PC-9 (cell line): ENCODE measurements at places on chromosomes 11 and 22.

DNA sequence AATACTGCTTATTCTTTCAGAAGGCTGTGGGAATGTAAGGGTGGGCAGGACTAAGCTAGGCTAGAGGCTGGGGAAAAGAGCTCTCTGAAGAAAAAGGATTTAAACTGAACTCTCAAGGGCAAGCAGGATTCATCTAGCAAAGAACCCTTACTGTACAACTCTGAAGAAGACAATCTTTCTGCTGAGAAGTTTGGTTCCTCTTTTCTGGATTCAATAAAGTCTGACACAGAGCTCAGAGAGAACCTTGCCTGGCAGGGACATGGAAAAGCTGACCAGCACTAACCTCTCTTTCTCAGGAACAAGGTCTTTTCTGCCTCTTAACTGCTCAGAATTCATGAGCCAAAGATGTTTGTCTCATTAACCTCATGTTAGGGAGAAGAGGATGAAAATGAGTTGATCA is 388.4 kb upstream of the DDI1 start:
- no peak overlapping the region for H3K4me3 ChIP-seq
- H3K27ac ChIP-seq, result no peak overlapping the region
- H3K36me3 ChIP-seq, result no peaks in the 10 kb centered on the region

GRCh38 chr11:7252683-7253213 is 1.0 kb downstream of the SYT9 start:
- no peak for DNase-seq
- H3K27me3 ChIP-seq, result no peaks in the 10 kb centered on the region
- H3K4me1 ChIP-seq, result no peaks in the 10 kb centered on the region
- H3K36me3 ChIP-seq, result no peaks in the 10 kb centered on the region

DNA sequence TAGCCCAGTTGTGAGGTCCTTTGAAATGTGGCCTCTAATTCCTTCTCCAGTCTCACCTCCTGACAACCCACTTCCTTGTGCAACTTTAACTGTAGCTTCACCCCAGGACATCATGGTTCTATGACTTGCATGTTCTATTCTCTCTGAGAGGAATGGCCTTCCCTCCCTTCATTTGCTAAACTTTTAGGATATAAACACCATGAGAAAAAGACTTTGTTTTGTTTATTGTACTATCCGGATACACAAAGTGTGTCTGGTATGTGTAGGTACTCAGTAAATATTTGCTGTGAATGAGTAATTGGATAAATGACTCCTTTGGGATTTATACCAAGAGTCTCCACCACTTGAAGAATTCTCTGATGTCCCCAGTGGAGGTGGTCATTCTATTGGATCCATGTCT is 547.6 kb downstream of the INSC start:
- H3K36me3 ChIP-seq, result no peaks in the 10 kb centered on the region
- H3K4me3 ChIP-seq, result no peak overlapping the region
- peak overlapping the region; percentile 70 for H3K27ac ChIP-seq
- H3K27me3 ChIP-seq, result no peaks in the 10 kb centered on the region

GRCh38 chr11:129412494-129412893 is 36.8 kb downstream of the BARX2 start:
- H3K27me3 ChIP-seq, result no peaks in the 10 kb centered on the region
- no peaks in the 10 kb centered on the region for H3K36me3 ChIP-seq
- no peak overlapping the region for H3K4me3 ChIP-seq
- no peak for DNase-seq
- peaks cover 17% of the 10 kb centered on the region for H3K4me1 ChIP-seq

- H3K27ac ChIP-seq, result no peak overlapping the region
- H3K4me3 ChIP-seq, result no peak overlapping the region
- H3K27me3 ChIP-seq, result peaks cover 14% of the 10 kb centered on the region
- no peaks in the 10 kb centered on the region for H3K4me1 ChIP-seq
- H3K36me3 ChIP-seq, result no peaks in the 10 kb centered on the region
These were observed 1.0 kb upstream of the PKNOX2 start for GRCh38 chr11:125163431-125164063.

DNA sequence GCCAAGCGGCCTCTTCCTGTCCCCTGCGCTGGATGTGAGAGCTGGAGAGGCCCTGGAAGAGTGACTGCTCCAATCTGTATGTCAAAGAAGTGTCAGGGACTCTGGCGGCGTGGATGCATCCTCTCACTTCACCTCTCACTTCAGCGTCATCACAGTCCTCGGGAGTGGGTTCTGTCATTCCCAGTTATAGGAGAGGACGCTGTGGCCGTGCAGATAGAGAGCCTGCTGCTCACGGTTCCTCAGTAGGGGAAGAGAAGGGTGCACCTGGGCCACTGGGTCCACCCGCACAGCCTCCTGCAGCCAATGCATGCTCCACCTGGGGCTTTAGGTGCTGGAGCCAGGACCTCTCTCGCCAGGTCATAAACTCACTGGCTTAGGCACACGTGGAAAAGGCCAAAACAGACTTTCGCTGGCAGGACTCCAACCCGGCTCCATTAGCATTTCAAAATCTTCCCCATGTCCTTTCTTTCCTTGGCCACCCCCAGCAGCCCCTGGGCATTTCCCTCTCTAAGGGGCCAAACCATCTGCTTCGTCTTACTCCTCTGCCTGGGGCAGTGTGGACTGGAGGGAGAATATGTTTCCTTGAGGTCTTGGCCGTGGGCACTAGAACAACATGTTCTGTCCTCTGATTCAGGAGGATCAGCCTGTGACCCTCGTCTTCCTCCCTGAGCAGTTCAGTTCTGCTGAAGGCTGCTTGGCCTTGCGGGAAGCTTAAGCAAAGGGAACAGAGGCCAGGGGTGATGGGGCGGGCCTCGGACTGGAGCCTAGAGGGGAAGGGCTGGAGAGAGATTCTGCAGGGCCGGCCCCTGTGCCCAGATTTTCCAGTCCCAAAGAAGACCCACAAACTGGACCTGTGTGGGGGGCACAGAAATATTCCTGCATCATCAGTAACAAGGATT is 57.8 kb downstream of the ST14 start:
- H3K27me3 ChIP-seq, result no peaks in the 10 kb centered on the region
- H3K4me1 ChIP-seq, result no peaks in the 10 kb centered on the region
- H3K36me3 ChIP-seq, result no peaks in the 10 kb centered on the region
- H3K4me3 ChIP-seq, result no peak overlapping the region

- no peak overlapping the region for H3K27ac ChIP-seq
- H3K27me3 ChIP-seq, result no peaks in the 10 kb centered on the region
- no peak overlapping the region for H3K4me3 ChIP-seq
These were observed 138.2 kb upstream of the TENM4 start for GRCh38 chr11:79579063-79579462.

- no peak for DNase-seq
- no peak overlapping the region for H3K27ac ChIP-seq
- no peaks in the 10 kb centered on the region for H3K36me3 ChIP-seq
- peaks cover 83% of the 10 kb centered on the region for H3K27me3 ChIP-seq
- peaks cover 6% of the 10 kb centered on the region; the same call in 1 of the 2 replicates for H3K4me1 ChIP-seq
- H3K4me3 ChIP-seq, result no peak overlapping the region
These were observed 40.1 kb upstream of the SCN3B start for GRCh38 chr11:123694551-123694950.

- peak overlapping the region; percentile 70 for H3K27ac ChIP-seq
- H3K36me3 ChIP-seq, result peaks cover 4% of the 10 kb centered on the region; the same call in 1 of the 2 replicates
- H3K4me3 ChIP-seq, result peak overlapping the region; percentile 3; the same call in 1 of the 2 replicates
- DNase-seq, result peak; percentile 94
- no peaks in the 10 kb centered on the region for H3K27me3 ChIP-seq
These were observed 41.3 kb upstream of the RDX start for GRCh38 chr11:110337570-110338193.

GRCh38 chr11:123753110-123753509 is 1.2 kb downstream of the OR6X1 start:
- H3K4me3 ChIP-seq, result no peak overlapping the region
- peaks cover 57% of the 10 kb centered on the region for H3K27me3 ChIP-seq
- no peaks in the 10 kb centered on the region for H3K4me1 ChIP-seq
- H3K36me3 ChIP-seq, result no peaks in the 10 kb centered on the region
- no peak overlapping the region for H3K27ac ChIP-seq

DNA sequence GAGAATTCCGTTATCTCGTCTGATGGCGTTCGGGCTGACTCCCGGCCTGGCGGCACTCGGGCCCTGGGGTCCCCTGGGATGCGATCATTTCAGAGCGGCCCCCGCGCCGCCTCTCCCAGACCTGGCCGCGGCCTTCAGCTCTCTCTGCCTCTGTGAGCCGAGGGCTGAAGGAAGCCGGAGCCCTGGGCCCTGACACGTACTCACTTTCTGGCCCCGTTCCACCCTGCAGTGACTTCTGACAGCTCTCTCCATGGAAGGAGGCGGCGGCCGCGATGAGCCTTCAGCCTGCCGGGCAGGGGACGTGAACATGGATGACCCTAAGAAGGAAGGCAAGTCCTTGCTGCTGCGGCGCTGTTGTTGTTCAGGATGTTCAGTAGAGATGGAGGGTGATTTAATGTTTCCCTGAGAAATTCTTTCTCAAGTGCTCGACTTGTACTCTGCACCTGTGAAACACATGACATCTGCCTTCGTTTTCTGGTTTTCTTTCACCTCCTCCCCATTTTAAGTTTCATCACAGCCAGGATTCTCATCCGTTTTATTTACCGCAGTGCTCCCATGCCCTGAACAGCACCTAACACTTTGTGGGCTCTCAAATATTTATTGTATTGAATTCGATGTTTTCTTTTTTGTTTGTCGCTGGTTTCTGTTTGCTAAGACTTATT is 612 bp downstream of the GTSE1 start:
- H3K4me1 ChIP-seq, result peaks cover 20% of the 10 kb centered on the region
- H3K27me3 ChIP-seq, result no peaks in the 10 kb centered on the region

DNA sequence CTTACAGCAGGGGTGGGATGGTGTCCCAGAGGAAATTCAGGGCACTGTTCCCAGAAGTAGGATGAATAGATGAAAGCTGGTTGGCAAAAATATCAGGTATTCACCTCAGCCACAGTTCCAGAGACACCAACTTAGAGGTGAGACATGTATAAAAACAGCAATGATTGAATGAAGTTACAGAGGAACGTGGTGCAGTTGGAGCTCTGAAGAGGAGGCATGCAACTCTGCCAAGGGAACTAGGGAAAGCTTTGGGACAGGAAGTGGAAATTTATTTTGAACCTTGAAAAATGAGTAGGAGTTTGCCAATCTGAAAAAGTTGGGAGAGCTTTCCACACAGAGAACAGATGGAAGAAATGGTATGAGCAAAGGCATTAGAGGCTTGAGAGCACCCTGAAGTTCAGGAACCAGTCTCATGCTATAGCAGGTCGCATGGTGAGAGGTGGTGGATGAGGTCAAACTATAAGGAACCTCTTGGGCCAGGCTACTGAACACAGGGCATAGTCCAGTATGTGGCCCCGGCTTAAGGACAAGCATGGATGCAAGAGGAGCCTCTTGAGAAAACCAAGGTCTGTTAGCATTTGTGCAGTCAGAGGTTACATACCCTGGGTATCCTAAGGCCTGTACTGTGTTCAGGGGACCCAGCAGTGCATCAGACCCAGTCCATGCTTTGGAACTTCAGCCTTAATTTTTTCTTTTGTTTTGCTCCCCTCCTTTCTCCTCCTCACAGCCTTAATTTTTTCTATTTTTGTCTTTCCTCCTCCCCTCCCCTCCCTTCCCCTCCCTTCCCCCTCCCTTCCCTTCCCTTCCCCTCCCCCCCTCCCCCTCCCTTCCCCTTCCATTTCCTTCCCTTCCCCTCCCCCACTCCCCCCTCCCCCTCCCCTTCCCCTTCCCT is 17.5 kb downstream of the PLEKHB1 start:
- H3K27ac ChIP-seq, result no peak overlapping the region
- H3K27me3 ChIP-seq, result no peaks in the 10 kb centered on the region
- DNase-seq, result peak; percentile 32
- no peaks in the 10 kb centered on the region for H3K36me3 ChIP-seq
- H3K4me3 ChIP-seq, result no peak overlapping the region

- H3K4me3 ChIP-seq, result no peak overlapping the region
- no peak overlapping the region for H3K27ac ChIP-seq
- H3K4me1 ChIP-seq, result 0 out of 2 replicates have a peak, but pooled peaks cover 4% of the 10 kb centered on the region
These were observed 34.3 kb downstream of the TOM1 start for GRCh38 chr22:35334004-35334403.

GRCh38 chr22:25453557-25453956 is 110.9 kb upstream of the GRK3 start:
- no peak for DNase-seq
- no peaks in the 10 kb centered on the region for H3K27me3 ChIP-seq
- H3K36me3 ChIP-seq, result no peaks in the 10 kb centered on the region
- H3K4me1 ChIP-seq, result peaks cover 13% of the 10 kb centered on the region

DNA sequence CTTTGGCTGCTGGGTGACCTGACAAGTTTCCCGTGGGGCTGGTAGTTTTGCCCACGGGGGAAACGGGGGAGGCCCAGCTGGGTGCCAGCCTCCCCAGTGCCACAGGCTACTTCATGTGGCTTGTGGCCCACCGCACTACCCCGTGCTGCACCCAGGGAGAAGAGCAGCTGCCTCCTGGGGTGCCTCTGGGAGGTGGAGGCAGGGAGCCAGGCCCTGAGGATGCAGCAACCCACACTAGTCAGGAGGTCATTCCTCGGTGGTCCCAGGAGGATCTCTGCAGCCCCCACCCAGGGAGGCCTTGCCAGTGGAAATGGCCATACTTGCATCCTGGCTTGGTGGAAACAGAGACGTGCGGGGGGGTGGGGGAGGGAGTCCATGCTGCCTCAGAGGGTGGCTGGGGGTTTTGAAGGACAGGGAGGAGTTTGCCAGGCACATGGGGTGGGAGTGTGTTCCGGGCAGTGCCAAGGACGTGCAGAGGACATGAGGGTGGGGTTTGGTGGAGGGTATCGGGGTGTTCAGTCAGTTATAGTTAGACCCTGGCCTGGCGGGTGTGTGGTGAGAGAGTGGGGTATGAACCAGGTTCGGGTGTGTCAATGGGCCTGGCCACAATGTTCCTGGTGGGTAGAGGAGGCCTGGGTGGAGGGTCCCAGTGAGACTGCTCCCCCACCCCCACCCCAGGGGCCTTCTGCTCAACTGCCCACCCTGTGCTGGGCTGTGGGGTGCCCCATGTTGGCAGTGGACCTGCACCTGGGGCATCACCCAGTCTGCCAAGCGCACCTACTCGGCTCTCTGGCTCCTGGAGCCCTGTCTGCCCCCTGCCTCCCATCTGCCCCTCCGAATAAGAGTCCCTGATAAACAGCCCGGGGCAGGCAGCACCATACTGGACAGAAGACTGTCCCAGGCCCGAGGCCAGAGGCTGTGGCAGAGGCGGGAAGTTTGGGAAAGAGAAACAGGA is 3.8 kb downstream of the PIM3 start:
- peaks cover 31% of the 10 kb centered on the region for H3K36me3 ChIP-seq
- peak overlapping the region; percentile 8; the same call in 1 of the 2 replicates for H3K27ac ChIP-seq
- no peak overlapping the region for H3K4me3 ChIP-seq
- peaks cover 22% of the 10 kb centered on the region for H3K4me1 ChIP-seq
- no peak for DNase-seq

DNA sequence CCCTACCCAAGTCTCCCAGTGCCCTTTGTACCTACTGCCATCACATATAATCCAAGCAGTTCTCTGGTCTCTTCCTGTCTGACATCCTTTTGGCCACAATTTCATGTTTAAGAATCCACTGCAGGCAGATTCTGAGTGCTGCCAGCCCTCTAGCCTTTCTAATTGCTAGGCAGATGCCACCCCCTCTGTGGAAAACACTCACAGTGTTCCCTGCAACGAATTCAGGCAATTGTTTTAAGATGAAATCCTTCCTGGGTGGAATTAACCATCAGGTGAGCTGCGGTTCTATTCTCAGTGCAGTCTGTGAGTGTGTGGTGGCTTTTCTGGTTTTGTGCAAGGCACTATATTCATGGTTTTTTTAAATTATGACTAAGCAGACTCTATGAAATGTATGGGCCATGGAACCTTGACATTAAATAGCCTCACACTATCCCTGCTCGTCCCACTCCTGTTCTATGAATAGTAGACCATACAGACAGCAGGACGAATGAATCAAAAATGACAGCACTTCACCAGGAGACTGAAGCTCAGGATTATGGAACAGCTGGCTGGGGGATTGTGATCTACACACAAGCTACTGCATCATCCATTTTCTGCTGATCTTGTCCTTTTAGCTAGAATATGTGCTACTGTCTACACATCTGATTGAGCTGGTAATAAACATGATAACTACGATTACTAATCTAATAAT is 29.8 kb upstream of the BMAL1 start:
- H3K36me3 ChIP-seq, result no peaks in the 10 kb centered on the region
- no peaks in the 10 kb centered on the region for H3K27me3 ChIP-seq
- DNase-seq, result no peak
- H3K27ac ChIP-seq, result no peak overlapping the region
